Dermis blood vessel endothelial cell (primary cell): ENCODE measurements at places on chromosomes 16 and 17. TPM values are rescaled to one million over a fixed set of nuclear protein-coding genes. Genes with fewer than 3 reads are reported as not detected.

DNA sequence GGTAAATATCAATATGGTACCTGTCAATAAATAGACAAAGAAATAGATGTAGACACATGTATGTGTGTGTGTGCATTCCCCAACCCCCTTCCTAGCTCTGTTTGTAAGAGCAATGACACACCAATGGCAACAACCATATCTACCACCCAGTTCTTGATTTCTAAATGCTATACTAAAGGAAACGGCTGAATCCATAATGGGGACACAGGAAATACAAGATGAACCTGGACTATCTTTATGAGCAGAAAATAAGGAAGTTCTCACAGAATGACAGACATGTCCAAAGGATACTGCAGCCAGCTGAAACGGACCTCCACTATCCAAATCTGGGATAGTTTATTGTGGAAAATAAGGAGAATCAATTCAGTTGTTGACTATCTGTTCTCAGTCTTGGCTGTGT lies 75.3 kb downstream of the MYO1D start:
- no peak for DNase-seq

DNA sequence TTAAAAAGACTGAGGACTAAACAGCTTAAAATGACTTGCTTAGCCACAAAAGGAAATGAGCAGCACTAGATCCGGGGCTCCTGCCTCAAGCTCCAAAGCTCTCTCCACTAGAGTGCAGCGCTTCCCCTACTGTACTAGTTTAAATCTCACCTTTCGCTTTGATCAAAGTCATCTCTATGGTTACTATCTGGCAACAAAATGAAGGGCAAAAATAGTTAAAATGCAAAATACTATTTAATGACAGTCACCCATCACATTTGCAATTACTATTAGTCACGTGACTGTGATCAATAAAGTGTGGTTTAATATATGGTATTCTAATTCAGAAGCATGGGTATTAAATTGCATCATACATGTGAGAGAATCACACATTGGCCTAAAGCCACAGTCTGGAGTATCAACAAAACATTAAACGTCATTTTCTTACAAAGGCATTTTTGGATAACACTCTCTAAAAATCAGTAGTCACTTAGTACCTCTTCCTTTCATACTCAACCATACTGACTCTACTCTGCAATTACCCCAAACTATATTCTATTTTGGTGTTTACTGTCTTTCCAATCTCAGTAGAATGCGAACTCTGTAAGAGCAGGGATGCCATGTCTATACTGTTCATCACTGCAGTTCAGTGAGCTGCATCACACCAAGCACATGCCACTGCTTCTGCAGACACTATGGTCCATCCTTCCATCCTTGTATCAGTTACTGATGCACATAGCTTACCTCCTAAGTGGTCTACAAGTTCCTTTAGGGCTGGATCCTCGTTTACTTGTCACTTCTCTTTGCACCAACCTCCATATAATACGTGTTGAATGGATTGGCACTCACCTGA lies 6.2 kb downstream of the PSMD12 start:
- peak; percentile 39 for DNase-seq

GRCh38 chr17:78658281-78658785 lies 81.1 kb upstream of the DNAH17 start:
- DNase-seq: peak; percentile 18

DNA sequence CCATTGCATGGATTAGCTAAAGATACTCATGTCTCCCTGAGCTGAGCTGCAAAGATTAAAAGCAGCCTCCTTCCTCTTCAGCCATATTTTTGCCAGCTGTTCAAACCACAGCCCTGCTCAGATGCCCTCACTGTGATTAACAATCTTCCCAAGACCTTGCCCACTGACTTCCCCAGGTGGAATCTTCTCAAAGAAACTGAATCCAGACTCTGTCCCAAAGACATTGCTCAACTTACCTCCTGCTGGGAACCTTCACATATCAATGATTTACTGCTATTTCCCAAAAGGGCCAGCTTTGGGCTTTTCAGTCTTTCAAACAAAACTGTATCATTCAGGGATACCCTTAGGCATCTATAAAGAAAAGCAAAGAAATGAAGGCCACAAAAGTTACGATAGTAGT lies 9.2 kb downstream of the C17orf67 start:
- no peak for DNase-seq

DNA sequence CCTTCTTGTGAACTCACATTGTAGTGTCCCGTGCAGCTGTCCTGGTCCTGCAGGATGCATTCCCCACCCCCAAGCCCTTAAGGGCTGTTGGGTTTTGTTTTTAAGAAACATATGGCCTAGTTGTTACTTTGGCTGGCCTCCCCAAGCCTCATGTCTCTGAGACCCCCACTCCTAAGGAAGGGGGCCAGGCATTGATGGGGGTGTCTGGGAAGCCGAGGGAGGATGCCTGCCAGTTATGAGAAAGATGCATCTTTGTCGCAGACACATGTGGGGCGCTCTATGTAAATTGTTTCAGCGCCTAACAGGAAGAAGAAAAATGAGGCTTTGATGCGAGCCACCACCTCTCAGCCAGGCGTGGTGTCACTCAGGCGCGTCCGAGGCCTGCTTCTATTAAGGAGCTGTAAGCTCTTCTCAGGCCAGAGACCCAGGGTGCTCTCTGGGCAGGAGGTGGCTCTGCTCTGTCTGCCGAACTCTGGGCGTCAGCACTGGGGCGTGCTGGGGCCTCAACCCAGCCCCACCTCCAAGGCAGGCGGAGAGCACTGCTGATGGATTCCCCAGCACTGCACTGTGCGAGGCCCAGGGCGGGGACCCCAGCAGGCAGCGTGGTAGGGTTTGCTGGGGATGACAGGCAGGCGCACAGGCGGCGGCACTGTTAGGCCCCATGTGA lies 70.6 kb downstream of the SREBF1 start:
- DNase-seq: no peak

- DNase-seq: peak; percentile 63
These were observed 17.7 kb downstream of the SLC16A3 start for GRCh38 chr17:82246365-82247181.

DNA sequence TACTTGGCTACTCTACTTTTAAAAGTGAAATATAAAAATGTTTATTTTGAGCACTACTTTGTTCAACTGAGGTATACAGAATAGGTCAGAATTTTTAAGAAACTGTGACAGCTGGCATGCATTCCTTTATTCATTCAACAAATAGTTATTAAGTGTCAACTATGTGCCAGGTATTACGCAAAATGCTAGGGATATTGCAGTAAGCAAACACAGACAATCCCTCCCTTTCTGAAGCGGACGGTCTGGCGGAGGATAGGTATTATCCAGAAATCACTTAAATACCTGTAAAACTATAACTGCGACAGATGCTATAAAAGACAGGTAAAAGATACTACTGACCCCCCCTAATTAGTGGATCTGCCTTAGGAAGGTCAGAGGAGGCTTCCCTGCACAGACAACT lies 26.1 kb downstream of the METTL16 start:
- no peak for DNase-seq

Gene RGS9
- 0.19 and 1.2 TPM in 2 replicates for total RNA-seq

Gene TBX6
- 0.17 and 0.23 TPM in 2 replicates for total RNA-seq

Gene PRR11
- total RNA-seq: 3.2 and 31.7 TPM in 2 replicates

Gene TEKT3
- total RNA-seq: not detected in 2 replicates

Gene CX3CL1
- total RNA-seq: 3.3 and 31.7 TPM in 2 replicates

Gene PRSS27
- 0.09 and 0.51 TPM in 2 replicates for total RNA-seq

Gene KLHL10
- 0.05 TPM in 1 of 2 replicates, not detected in the other for total RNA-seq
